ENCODE measurements at places on chromosomes 2 and 18.

DNA sequence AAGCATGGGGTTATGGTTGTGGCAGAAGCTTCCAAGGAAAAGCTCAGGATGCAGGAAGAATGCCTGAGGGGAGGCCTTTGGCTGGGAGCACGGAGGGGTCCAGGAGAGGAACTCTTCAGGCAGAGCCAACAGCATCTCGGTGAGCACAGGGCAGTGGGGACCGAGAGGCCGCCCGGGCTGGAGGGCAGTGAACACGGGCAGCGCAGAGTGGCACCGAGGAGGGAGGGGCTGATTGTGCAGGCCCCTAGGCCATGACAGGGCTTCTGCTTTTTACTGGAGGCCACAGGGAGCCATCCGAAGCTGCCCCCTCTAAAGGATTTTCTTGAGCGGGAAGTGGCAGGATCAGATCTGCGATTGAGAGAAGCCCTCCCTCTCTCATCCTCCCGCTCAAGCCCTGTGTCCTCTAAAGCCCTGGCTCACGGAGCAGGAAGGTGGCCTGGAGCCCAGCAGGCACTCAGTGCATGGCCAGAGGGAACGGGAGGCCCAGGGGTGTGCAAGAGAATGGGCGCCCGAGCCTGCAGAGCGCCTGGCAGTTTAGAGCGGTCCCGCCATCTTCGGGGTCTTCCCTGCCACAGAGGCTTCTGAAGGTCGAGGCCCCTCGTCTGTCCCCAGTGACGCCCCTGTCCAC lies 110.0 kb upstream of the STON1 start:
- no peak for DNase-seq

GRCh38 chr2:197954328-197954727 lies 149.9 kb downstream of the PLCL1 start:
- no peak for DNase-seq

DNA sequence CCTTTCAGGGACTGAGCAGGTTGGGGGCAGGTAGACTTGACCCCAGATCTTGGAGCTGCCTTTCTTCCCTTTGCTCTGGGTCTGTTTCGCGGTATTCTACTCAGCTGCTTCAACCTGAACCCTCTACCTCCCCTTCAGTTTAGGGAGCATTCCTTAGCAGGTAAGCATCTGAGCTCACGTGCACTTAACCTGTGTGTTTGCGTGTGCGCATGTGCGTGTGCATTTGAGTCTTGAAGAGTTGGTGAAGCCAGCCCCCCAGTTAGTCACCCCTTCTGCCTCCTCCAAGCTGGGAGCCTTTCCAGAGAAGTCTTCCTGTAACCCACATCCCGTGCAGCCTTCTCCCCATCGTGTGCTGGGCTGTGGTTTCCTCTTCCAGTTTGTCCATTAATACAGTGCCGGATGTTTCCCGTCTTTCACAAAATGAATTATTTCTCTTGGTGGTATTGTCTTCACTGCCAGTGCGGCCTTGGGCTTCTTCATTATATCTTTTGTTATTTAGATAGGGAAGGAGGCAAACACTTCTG lies 33.2 kb downstream of the B3GNT2 start:
- no peak for DNase-seq

GRCh38 chr2:217739741-217740140 lies 263.1 kb downstream of the TNS1 start:
- no peak for DNase-seq

- DNase-seq: no peak
Measured at GRCh38 chr18:2325308-2325849, 245.9 kb downstream of the METTL4 start.

- DNase-seq: no peak
Measured at GRCh38 chr2:227939271-227940027, 68.0 kb downstream of the DAW1 start.

- no peak for DNase-seq
Measured at GRCh38 chr2:83104202-83104601, 1354.9 kb downstream of the SUCLG1 start.

- no peak for DNase-seq
Measured at GRCh38 chr18:13538630-13539029, 187.7 kb downstream of the FAM210A start.

- DNase-seq: no peak
Measured at GRCh38 chr2:200377355-200378336, 71.2 kb downstream of the SPATS2L start.

DNA sequence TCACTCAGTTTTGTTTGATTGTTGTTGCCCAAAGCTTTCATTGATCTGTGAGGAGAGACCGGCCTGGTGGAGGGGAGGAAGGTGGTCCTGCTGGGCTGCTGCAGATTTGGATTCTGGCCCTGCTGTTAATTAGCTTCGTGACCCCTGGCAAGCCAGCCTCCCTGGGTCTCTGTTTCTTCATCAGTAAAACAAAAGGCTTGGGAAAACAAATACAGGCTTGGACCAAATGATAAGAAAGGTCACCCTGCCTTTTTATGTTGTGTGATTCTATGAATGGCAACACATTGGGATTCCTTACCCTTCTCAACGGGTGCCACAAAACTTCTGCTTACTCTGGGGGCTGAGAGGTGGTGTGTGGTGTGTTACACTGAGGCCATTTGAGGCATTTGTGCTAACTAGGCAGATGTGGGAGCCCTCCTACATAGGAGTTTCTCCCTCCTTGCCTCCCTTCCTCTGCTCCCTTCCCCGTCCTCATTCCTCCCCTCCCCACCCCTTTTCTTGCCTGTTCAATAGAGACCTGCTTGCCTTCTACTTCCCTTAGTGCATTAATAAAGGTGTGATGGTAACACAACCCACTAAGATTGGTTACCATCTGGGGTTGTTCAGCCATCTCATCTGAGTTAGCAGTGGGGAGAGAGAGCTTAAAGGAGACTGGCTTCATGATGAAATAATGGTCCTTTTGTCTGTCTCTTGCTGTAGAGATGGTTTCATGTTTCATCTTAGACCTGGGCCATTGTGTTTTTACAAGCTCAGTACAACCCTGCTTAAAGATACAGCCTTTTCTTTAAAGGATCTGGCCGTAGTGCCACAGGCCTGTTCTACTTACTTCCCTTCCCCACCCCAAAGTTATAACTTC lies 96.2 kb downstream of the TANC1 start:
- peak; percentile 39 for DNase-seq

DNA sequence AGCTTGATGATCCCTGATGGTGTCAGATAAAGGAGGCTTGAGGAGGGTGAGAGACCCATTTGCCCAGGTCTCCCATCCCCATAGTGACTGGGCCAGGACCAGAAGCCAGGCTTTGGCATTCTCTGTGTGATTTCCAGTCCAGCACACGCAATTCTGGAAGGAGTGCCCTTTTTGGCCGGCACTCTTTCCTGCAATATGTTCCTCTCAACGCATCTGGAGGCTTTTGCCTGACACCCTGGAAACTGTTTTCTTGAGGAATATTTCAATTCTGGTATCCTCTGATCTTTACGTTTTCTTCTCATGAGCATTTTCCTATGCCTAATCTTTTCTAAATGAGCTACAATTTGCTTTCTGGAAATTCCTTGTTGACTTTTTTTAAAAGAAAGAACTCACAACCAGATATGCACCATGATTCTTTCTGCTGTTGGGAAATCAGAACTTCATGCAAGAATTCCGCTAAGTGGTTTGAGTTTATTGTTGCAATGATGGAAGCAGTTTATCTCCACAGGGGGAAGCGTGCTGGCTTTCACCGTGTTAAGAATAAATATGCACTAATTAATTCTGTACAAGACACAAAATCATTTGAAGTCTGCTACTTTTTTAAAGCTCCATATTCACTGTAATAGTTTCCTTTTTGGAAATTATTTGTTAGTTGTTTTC lies 143.7 kb downstream of the NAPG start:
- DNase-seq: no peak

DNA sequence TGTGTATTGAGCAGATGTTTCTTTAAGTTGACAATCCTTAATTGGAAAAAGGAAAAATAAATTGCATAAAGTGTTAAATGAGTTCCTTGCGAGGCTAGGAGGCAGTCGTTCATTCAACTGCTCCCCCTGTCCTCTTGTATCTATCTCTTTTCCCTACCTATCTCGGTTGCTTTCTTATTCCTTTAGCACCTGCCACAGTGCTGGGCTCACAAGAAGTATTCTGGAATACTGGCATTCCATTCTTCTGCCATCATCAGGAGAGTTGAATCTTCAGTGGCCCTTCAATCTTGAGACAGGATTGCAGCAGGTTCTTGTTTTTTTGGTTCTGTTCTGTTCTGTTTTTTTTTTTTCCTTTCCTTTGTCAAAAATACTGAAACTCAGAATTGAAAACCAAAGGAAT lies 143.1 kb upstream of the AQP4 start:
- no peak for DNase-seq

DNA sequence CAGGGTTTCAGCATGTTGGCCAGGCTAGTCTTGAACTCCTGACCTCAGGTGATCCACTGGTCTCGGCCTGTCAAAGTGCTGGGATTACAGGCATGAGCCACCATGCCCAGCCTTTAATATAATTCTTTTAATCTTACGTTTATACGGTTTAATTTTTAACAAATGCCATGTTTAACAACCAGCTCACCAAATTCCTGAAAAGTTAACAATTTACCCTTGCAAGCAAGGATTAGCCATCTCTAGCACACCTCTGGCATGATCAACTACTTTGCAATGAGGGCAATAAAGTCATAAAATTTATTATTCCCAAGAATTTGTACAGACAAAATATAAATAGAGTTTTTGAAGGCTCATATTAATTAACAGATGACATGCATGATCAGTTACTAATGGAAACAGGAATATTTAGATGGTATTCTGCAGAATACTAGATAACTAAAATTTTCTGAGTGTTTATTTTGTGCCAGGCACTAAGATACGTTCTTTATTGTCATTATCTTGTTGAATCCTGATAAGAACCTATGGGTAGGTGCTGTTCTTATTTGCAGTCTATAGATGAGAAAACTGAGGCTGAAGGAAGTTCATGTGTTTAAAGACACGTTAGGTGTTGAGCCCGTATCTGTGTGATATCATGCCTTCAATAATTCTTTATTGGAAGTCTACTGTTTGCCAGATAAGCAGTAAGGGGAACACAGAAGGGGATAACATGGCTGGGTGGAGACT lies 190.1 kb downstream of the CDCA7 start:
- no peak for DNase-seq

DNA sequence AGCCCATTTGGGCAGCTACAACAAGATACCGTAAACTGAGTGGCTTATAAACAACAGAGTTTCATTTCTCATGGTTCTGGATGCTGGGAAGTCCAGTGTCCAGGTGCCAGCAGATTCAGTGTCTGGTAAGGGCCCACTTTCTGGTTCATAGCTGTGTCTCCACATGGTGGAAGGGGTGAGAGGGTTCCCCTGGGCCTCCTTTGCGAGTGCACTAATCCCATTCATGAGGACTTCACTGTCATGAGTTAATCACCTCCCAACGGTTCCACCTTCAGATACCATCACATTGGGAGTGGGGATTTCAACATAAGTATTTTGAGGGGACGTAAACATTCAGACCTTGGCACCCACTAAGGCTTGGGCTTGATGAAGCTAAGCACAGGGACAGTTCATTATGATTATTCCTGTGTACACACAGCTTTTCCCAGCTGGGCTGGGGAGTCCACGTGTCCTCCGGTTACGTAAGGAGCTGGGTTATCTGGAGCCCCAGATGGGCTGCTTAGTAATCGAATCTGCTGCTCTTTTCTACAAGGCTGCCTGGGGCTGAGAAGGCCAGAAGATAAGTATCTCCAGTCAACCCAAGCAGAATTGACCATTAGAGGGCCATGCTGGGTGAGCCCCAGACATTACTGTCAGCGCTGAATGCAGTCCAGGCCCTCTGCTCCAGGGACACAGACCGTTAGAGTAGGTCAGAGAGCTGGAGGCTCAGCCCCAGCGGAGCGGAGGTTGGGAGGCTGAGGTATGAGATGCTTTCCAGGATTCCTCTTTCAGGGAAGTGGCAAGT lies 42.7 kb downstream of the EPAS1 start:
- no peak for DNase-seq

GRCh38 chr2:232533944-232534710 lies 5.4 kb upstream of the CHRNG start:
- DNase-seq: no peak

GRCh38 chr2:231387904-231388724 lies 7.4 kb upstream of the B3GNT7 start:
- no peak for DNase-seq

- DNase-seq: no peak
Measured at GRCh38 chr2:102027036-102027980, 35.5 kb downstream of the IL1R2 start.

- DNase-seq: peak; percentile 7
Measured at GRCh38 chr2:97935719-97936161, 60.0 kb downstream of the TMEM131 start.

- no peak for DNase-seq
Measured at GRCh38 chr2:105055613-105056012, 17.7 kb downstream of the MRPS9 start.

DNA sequence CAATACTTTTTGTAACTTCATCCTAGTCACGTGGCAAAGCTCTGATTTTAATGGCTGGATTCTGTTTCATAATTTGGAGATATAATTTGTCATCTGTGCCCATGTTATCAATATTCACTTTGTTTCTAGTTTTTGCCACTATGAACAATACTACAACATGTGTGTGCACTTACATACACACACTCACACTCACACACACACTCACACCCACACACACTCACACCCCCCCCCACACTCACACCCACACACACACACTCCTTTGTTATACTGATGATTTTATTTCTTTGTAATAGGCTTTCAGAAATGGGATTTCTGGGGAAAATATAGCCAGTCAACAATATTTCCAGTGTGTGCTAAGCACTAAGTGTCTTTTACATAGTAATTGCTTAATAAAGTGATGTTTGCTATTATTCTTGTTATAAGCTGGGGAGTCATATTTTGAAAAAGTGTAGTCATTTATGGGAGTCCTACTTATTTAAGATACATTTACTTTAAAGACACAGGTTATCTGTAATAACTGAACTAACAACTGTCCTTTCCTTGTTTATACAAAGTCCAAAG lies 22.8 kb upstream of the ROCK2 start:
- no peak for DNase-seq

DNA sequence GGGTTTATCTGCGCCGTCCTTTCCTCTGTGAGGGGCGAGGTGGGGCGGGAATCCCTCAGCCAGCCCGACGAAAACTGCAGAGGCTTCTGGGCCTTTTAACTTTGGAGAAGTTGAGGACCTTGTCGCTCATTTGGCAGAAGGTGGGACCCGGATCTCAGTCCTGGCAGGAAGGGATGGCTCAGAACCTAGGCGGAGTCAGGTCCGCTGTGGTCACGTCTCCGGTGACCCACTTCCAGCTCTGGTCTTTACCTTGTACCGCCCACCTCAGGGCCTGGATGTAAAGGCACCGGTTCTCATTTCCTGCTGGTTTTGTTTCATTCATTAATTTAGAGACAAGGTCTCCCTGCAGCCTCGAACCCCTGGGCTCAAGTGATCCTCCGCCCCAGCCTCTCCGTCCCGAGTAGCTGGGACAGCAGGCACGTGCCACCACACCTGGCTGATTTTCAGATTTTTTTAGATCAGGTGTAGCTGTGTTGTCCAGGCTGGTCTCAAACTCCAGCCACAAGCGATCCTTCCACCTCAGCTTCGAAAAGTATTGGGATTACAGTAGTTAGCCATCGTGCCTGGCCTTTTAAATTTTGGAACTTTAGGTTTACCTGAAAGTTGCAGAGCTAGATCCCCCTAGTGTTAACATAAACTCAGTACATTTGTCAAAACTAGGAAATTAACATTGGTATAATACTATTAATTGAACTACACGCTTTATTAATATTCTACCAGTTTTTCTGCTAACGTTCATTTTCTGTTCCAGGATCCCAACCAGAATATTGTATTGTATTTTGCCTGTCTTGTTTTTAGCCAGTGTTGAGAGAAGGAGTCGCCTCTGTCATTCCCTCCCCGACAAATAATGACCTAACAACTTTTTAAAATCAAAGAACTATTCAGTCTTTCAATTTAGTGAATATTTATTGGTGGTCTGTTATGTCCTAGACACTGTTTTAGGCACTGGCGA lies 852 bp downstream of the POLI start:
- no peak for DNase-seq

GRCh38 chr2:77604953-77605929 lies 83.1 kb upstream of the LRRTM4 start:
- DNase-seq: no peak
